ENCODE measurements at places on chromosomes 13 and 19.
A peak's percentile ranks its signal among the peaks of the same experiment; 100 is the strongest.

- DNase-seq: no peak
These were observed 350.8 kb downstream of the MYO16 start for GRCh38 chr13:108980237-108980636.

- no peak for DNase-seq
These were observed 3.1 kb downstream of the BCAT2 start for GRCh38 chr19:48807590-48808308.

- no peak for DNase-seq
These were observed 37.2 kb upstream of the ATP11A start for GRCh38 chr13:112652512-112653070.

GRCh38 chr13:82480415-82480814 is 1401.9 kb downstream of the SLITRK1 start:
- no peak for DNase-seq

DNA sequence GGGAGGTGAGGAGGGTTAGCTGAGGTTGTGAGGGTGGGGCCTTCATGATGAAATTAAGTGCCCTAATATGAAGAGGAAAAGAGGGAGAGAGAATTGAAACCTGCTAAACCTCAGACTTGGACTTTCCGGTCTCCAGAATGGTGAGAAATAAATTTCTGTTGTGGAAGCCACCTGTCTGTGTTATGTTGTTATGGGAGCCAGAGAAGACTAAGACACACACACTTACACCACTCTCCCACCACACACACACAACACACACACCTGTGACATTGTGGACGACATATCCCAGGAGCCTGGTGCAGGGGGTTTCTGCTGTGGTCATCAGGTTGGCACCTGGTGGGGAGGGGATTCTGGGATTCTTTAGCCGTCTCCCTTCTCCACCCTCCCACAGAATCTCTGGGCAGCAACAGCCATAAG is 14.0 kb downstream of the KLK4 start:
- no peak for DNase-seq

DNA sequence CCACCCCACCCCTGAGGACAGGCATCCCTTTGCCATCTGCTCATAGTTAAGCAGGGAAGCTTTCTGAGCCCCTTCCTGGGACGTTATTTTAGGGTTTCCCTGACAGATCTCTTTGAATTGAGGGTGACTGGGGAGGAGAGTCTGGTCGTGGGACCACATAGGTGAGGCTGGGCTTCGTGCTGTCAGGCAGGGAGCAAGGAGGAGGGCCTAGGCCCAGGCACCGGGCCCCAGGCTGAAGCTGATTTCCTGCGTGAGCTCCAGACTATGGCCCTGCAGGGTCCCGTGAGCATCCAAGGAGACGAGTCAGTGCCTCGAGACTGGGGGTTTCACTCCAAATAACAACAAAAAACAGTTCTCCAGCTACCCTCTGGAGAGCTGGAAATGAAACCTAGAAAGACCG is 60.4 kb downstream of the MYO9B start:
- no peak for DNase-seq

- no peak for DNase-seq
These were observed 45.6 kb upstream of the C13orf42 start for GRCh38 chr13:51156648-51157047.

- no peak for DNase-seq
These were observed 225.3 kb downstream of the NHLRC3 start for GRCh38 chr13:39263531-39263930.

DNA sequence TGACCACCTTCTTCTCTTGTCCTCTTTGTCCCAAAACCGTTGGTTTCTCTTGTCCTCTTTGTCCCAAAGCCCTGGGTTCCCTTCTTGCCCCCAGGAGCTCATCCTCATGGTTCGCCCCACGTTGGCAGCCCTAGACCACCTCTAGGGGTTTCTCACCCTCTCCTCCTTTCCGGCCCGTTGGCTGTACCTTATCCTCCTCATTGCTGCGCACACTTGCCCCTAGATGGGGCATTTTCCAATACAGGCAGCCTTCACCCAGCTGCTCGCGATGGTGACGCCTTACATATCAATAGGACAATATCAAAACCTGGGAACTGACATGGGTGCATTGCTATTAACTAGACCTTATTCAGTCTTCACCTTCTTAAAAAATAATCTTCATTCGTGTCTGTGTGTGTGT is 86.5 kb downstream of the IPO5 start:
- no peak for DNase-seq

GRCh38 chr19:3097442-3097871 is 3.3 kb downstream of the GNA11 start:
- DNase-seq: no peak

GRCh38 chr13:99417201-99418102 is 83.8 kb upstream of the TM9SF2 start:
- DNase-seq: peak; percentile 9

DNA sequence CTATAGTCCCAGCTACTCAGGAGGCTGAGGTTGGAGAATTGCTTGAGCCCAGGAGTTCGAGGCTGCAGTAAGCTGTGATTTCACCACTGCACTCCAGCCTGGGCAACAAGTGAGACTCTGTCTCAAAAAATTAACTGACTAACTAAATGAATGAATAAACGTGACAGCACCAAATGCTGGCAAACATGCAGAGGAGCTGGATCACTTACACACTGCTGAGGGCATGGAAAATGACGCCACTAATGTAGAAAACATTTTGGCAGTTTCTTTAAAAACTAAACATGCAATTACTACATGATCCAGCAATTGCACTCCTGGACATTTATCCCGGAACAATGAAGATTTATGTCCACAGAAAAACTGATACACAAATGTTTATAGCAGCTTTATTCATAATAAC is 31.3 kb upstream of the GTF3A start:
- DNase-seq: no peak

GRCh38 chr19:38122402-38123093 is 101.5 kb downstream of the DPF1 start:
- no peak for DNase-seq

DNA sequence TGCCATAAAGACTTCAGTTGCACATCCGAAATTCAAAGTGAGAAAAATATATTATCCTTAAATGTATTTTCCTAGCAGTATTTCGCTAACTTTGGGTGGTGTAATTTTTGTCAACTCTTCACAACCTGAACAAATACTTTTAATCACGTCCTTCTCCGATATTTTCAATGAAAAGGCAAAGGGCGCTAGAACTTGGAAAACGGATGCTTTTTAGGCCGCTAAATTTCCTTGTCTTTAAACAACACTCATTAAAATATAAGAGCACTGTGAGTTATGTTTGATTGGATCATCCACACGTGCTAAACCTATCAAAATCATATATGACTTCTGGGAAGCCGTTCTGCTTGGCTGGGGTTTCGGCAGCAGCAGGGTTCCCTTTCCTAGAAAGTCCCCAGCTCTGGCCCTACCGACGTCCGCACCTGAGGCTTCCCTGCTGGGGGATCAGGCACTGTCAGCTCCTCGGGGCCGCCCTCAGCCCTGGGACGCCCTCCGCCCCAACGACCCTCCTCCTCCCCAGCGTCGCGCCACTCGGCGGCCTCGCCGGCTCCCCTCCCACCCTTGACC is 462 bp upstream of the MPHOSPH8 start:
- DNase-seq: no peak

DNA sequence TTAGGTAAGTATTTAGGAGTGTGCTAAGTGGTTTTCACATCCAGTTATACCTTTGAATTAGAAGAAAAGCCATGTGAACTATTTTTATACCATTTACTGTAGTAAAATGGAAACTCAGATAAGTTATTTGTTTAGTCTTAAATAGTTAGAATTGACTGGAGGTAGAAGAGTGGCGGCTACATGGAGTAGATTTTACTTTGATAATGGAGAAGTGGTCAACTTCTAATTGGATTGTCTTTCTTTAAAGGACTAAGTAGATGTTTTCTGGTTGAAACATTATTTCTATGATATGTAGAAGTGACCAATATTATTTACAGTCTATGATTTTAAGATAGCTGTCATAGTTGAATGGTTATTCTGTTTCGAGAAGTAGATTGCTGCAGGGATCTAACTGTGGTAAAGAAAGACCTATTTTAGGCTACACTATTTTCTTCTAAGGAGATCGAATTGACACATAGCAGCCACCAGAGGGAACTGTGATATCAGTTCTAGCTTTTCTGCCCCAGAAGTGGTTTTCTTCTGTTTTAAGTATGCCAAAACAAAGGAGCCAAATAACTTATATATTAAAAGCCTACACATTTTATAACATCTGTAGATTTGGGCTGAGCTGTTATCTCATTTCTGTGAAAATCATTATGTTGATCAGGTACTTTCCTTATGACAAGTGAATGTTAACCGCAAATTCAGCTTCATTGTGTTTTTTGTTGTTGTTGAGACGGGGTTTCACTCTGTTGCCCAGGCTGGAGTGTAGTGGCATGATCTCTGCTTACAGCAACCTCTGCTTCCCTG is 26.1 kb downstream of the ZMYM2 start:
- no peak for DNase-seq

DNA sequence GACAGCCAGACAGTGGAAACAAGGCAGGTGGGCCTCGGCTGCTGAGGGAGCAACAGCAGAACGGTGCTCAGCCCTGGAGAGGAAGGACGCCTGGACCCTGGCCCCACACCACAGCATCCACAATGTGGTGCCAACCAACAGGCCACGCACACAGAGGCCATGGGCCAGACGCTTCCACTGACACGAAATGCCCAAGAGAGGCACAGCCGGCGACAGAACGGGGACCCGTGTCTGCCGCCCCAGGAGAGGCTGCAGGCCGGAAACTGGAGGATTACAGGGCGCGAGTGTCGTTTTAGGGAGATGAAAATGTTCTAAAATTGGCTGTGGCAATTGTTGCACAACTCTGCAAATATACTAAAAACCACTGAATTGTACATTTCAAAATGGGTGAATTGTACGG is 69.7 kb downstream of the RASA3 start:
- DNase-seq: no peak

DNA sequence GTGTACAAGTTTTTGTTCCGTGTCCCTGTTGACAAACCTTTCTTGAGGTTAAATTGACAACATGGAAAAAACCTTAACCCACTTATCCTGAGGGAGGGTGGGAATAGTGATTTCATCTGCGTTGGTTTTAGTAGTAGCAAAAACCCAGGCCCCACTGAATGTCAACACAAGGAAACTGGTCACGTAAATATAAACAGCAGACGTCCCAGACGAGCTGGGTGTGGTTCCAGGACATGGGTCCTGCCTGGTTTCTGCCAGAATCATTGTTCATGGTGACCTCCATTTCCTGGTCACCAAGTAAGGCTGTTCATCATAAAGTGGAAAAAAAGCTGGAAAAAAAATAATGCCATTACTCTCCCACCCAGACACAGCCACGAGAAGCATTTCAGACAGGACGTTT is 16.9 kb upstream of the F2RL3 start:
- DNase-seq: no peak

- DNase-seq: no peak
These were observed 6.4 kb downstream of the ERFL start for GRCh38 chr19:41921577-41922576.

- no peak for DNase-seq
These were observed 16.4 kb downstream of the ZNF790 start for GRCh38 chr19:36821758-36822157.

- DNase-seq: no peak
These were observed 7.5 kb downstream of the THAP8 start for GRCh38 chr19:36046443-36047050.

GRCh38 chr13:31908696-31909411 is 122.7 kb upstream of the FRY start:
- DNase-seq: no peak

DNA sequence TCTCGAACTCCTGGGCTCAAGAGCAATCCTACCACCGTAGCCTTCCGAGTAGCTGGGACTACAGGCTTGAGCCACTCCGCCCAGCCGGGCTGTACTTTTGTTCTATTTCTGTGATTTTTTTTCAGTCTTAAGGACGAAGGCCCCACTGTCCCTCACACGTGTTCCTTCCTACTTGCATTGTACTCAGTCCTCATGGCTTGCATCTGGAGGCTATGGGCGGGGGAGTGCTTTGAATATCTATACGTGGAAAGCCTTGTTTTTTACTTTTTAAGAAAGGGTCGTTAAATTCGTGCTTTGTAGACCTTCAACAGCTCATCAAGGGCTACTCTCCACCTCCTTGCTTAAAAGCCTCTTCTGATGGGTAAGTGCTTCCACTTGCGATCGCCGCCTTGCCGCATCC is 36.8 kb downstream of the NLRP12 start:
- DNase-seq: no peak

- no peak for DNase-seq
These were observed 543.2 kb downstream of the SLITRK6 start for GRCh38 chr13:85255978-85256377.

GRCh38 chr13:39580881-39581575 is 22.0 kb downstream of the LHFPL6 start:
- DNase-seq: no peak

GRCh38 chr19:32168606-32169005 is 176.8 kb upstream of the ZNF507 start:
- DNase-seq: no peak

DNA sequence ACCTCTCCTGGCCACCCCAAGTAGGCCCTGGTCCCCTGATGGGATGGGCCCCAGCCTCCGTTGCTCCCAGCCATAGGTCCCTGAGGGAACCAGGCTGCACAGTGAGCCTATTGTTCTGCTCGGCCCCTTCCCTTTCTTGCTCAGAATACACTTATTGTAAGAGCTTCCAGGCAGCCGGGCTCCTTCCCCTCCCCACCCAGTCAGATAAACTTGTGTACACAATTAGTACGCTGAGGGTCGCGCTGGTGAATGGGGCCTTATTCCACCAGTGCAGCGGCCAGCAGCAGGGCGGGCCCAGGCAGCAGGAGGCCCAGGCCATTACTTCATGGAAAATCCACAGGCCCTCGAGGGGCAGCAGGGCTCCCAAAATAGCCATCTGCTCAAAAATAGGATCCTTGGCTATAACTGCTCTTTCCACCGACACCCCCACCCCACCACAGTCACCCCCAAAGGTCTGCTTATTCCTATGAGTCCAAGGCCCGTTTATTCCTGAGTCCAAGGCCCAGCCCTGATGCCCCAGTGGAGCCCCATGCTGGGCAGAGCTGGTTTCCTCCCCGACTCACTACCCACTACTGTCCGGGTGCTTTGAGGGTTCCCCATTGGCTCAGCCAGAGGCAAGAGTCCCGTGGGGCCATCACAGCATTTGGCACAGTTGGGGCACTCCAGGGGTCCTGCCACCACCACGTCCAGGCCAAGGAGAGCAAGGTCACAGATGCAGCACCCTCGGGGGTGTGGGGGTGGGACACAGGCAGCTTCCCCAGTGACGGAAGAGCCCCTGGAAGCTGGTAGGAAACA is 22.1 kb downstream of the CAPN12 start:
- no peak for DNase-seq

DNA sequence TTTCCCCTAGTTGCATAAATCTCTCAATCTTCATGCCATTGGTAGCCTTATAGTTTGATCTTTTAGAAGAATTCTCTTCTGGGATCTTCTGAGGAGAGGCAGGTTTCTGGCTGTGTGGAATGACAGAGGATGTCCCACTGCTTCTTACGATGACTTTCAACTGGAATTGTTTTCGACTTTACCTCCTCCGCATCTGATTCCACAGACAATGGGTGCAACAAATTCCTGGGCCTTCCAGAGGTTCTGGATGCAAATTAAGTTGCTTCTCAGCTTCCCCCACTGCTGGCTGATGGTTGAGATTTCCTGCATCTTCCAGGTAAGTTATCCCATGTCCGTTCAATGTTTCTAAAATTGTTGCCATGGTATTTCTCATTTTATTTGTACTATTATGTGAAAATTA is 142.3 kb upstream of the TSC22D1 start:
- no peak for DNase-seq

Measured in NCI-H1436 treated with DMSO at 0.1 percent for 48 hours (cell line).